Naive thymus-derived CD4-positive, alpha-beta T cell (primary cell): ENCODE measurements at places on chromosomes 2 and 18.

DNA sequence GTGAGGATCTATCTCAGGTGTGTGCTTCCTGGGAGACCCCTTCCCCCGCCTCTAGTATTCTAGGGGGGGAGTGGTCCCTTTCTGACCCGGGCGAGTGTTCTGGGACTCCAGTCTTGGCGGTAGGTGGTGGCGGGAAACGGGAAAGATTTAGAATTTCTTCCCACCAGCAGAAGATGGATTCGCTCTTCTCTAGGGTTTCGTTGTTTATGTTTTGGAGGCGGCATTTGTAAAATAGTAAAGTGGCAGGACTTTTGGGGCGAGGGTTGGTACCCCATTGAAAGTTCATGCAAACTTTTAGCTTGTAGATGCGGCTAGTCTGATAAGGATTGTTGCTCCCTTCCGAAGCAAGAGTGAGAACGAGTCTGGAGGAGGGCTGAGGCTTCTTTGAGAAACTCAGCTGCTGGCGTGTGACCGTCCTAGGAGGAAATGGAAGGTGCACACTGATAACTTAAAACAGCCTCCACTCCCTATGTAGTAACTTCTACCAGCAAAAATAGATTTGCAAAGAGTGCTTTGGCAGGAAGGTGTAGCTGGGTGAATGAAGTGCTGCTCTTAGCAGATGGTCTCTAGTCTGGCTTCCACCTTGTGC lies 412 bp downstream of the GPD2 start:
- peak; percentile 32 for DNase-seq

- DNase-seq: no peak
Measured at GRCh38 chr2:230770804-230771203, 58.2 kb downstream of the CAB39 start.

DNA sequence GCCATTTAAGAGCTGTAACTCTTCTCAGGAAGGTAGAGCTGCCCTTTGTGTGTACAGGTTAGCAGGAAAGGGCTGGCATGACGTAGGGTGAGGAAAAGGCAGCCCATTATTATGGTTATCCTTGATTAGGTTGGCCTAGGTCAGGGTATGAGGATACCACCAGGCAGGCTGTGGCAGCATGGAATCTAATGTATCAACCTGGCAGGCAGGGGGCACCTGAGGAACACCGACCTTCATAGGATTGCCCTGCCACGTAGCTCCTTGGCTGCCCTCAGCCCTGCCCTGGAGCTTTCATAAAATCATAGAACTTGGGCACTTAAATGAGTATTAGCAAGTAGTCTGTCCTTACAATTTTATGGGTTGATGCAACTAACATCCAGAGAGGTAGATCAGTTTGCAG lies 261.6 kb downstream of the LTBP1 start:
- DNase-seq: no peak

GRCh38 chr2:109226128-109226527 lies 97.1 kb downstream of the SH3RF3 start:
- DNase-seq: no peak

DNA sequence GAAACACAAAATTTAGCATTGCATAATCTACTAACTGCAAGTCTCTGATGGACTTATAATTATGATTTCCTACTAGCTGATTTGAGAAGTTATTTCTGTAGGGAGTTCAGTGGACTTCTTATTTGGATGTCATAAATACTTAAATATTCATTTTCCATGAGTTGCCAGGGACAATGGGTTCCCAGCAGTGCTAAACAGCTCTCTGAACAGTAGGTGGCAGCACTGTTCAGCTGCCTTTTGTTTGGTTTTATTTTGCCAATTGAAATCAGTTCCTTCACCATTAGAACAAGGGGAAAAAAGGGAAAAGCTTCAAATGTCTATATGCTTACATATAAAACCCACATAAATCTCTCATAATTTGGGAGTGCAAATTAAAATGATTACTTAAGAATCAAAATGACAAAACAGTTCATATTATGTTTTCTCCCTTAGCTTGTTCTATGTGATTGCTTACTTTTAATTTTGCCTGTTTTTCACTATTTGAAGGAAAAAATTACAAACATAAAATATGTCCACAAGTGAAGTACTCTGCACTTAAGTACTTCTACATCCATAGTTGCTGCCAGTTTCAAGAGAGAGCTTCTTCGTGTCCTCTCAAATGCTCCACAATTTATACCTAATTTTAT lies 898.9 kb downstream of the CPS1 start:
- no peak for DNase-seq

DNA sequence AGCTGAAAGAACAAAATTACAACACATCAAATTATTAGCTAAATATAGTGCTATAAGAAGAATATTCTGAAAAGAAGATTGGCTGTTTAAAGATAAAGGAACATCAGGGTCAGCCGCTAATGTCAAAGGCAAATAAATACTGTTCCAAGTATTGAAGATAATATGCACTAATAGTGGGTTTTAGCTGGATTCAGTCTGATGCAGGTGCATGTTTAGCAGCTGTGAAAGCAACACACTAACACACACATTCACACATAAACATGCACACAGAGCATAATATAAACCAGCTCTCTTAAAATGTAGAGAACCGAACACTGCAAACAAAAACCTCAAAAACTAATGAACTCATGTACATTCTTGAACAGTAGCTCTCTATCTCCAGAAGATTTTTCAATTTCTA lies 634.6 kb downstream of the ERBB4 start:
- DNase-seq: no peak

- no peak for DNase-seq
Measured at GRCh38 chr18:21369146-21369545, 127.1 kb downstream of the GREB1L start.

GRCh38 chr2:2389215-2389614 lies 58.1 kb upstream of the MYT1L start:
- DNase-seq: no peak

DNA sequence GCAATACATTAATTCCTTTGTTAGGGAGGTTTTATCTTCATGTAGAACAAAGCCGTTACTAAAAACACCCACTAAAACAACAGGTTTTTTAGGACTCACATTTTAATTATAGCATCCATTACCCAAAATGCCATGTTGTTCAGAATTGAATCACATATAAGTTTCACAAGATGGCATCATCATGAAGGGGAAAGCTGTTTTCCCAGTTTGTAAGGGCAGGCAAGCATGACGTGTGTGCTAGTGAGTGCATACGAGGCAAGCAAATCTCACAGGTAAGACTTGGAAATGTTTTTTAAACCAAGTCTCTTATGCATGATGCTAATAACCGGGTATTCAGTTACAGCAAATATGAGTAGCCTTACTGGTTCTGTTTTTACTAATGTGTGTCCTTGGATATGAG lies 111.8 kb upstream of the NFATC1 start:
- no peak for DNase-seq

GRCh38 chr18:52749542-52749941 lies 409.5 kb downstream of the DCC start:
- DNase-seq: no peak

DNA sequence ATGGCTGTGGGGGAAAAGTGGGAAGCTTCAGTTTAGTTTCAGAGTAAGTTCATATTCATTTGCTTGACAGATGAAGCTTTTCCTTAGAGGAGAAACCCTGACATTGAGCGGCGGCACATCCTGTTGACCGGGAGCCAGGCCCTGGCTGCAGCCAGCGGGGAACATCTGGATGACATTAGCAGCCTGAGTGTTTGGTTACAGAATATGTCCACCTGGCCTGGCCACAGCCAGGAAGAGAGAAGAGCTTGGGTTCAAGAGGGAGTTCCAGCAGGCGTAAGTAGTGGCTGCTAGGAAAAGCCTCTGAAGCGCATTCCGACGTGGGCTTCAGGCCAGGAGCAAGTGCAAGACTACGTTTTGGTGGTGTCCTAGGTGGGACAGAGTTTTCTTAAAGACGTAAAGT lies 144.9 kb upstream of the MYCN start:
- no peak for DNase-seq

- DNase-seq: no peak
Measured at GRCh38 chr2:192267484-192267883, 72.8 kb upstream of the TMEFF2 start.

DNA sequence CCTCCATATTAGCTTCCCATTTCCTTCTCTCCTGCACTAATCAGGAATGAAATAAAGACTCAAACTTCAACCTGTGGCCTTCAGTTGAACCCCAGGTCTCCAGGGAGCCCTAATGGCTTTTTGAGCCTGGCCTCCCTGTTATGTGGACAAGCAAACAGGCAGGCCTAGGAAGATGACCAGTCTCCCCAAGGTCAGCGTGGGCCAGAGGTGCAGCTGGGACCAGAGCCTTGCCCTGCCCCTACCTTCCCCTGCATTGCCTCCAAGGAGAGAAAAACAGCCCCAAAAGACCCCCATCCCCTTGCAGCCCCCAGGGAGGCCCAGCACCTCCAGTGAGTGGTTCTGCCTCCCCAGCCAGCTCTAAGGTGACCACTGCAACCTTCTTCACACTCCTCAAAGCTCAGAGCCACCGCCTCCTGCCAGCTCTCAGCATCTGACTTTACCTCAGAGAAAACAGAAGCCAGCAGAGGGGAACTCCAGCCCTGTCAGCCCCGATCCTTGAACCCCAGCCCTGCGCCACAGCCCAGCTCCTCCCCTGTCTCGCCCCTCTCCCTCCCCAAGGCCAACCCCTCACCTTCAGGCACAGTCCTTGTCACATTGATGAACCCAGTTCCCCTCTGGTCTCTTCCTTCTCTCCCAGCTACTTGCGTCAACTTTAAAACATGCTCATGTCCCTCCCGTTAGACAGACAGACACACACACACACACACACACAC lies 59.5 kb upstream of the ID2 start:
- DNase-seq: no peak

- DNase-seq: no peak
Measured at GRCh38 chr2:113216321-113216720, 42.5 kb downstream of the PSD4 start.

GRCh38 chr18:9916077-9916639 lies 2.3 kb downstream of the VAPA start:
- DNase-seq: no peak

GRCh38 chr2:14143435-14143834 lies 489.1 kb upstream of the LRATD1 start:
- no peak for DNase-seq

DNA sequence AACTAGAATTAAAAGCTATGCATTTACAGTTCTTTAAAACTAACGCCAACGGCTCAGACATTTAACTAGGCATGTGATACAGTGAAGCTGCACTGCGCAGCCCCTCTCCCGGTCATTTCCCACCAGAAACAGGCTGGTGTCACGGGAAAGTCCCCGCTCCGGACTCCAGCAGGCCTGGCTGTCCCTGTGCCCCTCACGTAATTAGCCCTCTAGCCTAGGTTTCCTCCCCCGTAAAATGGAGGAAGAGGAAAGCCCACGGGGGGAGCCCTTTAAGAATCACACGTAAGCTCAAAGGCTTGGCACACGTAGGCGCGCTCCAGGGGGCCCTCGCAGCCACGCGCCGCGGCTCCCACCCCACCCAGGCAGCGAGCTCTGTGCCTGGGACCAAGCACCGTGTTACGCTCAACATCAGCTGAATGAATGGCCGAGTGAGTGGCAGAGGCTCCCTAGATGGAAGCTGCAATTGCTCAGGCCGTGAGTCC lies 48.0 kb downstream of the KCNIP3 start:
- no peak for DNase-seq

DNA sequence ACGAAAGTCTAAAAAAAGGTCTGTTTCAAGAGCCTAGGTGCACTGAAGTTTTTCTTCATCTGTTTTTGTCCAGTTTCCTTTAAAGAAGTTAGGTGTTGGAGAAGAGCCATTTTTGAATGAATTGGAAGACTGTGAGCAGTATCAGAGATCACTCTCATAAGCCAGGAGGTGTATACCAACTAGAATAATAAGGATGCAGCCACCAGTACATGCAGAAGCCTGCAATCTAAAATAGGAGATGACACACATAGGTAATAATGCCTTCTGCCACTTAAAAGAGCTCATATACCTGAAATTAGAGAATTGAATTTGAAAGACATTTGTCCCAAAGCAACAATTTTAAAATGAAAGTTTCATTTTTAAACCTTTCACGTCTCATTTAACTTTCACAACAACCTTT lies 81.7 kb downstream of the RBMS1 start:
- DNase-seq: no peak

DNA sequence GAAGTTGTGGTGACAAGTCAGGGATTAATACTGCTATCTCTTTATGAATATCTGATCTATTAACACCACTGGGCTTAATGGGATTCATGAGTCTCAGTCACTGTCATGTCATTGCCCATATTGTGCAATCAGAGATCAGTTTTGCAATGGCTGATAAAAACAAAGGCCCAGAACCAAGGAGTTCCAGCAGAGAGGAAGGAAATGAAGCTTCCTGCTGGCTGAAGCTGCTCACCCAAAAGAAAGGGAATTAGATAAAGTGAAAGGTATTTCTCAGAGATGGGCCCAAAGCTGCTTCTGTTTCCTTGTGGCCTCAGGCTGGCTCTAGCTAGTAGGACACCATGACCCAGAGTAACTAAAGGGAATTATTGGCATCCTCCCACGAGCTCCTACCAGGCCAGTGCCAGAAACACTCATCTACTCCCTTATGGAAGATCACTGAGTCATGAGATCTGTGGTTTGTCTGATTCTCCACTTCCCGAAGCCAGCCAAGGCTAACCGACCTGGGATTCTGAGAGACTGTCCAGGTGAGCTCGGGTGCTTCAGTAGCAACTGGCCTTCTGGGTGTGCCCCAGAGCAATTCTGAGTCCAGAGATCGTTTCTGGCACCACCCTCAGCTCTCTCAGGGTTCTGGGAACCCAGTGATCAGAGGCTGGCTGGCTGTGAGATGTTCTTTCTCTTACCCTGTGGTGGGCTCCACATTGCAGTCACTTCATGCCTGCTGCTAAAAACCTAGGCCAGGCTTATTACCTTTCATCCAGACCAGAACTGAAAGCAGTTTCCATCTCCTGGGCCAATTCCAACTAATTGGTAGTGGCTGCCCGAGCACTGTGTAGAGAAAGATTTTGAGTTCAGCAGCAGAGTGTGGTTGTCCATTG lies 129.5 kb upstream of the PELI1 start:
- no peak for DNase-seq

DNA sequence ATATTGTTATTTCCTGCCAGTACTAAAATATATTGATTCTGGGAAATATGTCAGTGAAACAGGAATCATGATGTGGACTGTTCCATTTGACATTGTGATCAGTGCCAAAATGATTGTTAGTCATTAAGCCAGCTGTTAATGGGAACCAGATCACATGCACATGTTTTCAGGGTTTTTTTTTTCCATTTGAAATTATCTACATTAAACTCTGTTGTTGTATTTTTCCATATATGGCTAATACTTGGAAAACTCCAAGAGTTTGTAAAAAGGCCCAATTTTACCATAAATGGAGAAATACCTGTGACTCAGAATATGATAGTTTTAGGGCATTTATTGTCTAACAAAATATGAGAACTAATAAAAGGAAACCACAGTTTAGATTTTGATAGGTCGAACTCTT lies 13.4 kb downstream of the ITGAV start:
- no peak for DNase-seq

- DNase-seq: no peak
Measured at GRCh38 chr2:192127434-192127833, 67.3 kb downstream of the TMEFF2 start.
